T47D (cell line): ENCODE measurements at places on chromosomes 2 and 18.

GRCh38 chr2:79085382-79085781, 2.4 kb downstream of the REG1B start:
- DNase-seq, result no peak

DNA sequence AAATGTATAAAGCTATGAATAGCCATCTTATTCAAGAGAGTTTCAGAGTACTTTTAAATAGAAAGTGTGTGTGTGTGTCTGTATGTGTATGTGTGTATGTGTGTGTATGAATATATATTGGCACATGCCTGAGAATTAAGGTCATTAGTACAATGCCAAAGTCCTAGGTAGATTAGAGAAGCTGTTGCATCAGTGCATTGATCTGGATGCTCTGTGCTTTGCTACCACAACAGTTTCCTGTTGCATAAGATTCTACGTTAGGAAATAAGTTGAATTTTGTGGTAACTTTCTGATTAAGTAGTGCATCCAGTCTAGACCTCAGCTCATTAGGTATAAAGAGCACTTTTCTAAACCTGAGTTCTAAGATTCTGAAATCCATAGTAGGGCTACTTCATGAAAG, 1102.8 kb upstream of the KLHL29 start:
- DNase-seq, result no peak

DNA sequence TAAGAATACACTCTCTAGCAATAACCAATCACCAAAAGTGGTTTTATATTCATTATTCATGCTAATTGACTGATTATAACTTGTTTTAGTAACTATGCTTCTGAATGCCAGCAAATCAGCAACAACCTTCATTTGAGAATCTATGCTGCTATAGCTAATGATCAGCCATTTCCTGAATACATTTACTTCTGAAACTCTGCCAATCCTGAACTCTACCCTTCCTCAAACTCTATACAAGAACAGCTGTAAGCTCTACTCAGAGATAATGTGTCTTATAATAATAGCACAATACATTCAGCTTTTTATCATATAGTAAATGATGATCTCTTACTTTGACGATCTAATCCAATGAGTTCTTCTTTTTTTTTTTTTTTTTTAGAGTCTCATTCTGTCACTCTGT, 85.7 kb upstream of the EPAS1 start:
- no peak for DNase-seq

DNA sequence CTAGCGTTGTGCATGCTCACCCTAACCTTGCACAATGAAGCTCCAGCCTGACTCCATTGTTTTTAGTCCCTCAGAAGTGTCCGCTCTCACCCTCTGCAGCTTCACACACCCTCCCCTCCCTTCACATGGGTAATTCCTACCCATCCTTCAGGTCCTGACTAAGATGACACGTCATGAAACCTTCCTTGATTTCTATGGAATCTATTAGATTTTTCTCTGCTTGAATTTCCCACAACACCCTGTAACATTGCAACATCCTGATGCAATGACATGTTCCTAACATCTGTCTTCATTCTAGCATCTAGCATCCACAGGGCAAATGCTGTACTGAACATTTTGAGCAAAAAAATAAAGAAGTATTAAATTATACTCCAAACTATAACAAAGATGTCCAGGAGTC, 77.0 kb upstream of the PID1 start:
- DNase-seq, result no peak

DNA sequence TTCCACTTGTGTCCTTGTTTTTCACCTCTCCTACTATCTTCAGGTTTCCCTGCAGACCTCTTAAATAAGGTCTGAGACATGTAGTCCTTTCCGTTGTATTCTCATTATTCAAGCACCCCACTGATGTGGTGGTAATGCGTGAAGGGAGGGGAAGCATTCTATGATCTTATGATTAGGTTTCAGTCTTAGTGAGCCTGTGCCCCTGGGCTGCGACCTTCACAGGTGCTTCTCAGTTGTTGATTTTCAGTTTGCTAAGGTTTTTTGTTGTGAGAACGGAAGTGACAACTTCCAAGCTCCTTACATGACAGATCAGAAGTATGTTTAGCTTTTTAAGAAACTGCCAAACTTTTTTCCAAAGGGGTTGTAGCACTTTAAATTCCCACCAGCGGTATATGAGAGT, 41.3 kb downstream of the VPS54 start:
- DNase-seq, result no peak
